ENCODE measurements at places on chromosomes 11 and 22.

DNA sequence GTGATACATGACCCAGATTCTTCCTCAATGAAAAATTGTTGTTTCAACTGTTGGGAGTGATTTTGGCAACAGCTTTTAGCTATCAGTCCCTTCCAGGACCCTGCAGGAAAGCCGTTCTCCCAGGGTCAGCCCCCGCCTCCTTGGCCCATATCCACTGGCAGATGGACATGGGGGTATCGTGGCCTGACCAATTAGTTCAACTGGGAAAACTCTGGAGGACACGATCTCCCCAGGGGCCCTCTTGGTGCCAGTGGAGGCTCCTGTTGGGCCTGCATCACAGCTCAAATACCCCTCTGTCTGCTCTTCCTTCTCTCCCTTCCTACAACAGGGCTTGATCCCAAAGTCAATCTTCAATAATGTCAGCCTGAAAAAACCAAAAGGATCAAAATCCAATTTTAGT lies 272.5 kb upstream of the B3GAT1 start:
- DNase-seq = no peak

DNA sequence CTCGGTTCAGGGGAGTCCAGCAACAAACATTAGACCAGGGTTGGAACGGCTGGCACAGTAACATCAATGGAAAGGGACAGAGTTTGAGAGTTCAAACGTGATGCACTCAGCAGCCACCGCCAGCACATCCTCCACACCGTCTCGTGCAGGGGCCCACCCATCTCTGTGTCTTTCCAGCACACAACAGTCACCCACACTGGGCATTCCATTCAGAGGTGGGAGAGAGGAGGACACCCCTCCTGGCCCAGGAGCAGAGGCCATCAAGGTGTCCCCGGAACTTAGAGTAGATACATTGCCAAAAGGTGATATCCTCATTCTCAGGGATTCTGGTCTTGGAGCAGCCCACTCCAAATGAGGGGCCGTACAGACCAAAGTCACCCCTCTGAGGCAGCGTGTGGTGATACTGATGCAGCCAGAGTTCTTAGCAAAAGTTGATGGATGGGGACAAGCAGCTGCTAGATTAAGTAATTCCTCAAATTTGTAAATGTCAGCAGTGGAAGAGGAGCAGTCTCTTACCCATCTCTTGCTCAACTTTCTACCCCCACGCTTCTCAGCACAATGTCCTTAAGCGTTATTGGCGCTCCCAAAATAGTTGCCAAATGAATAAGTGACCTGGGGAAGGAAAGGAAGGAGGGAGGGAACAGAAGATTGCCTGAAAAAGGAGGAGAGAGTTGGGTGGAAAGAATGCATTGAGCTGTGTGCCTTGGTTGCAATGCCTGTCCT lies 5.5 kb downstream of the SNAP29 start:
- no peak for DNase-seq

- no peak for DNase-seq
Observed at GRCh38 chr22:48960980-48961660, 866.6 kb downstream of the BRD1 start.

DNA sequence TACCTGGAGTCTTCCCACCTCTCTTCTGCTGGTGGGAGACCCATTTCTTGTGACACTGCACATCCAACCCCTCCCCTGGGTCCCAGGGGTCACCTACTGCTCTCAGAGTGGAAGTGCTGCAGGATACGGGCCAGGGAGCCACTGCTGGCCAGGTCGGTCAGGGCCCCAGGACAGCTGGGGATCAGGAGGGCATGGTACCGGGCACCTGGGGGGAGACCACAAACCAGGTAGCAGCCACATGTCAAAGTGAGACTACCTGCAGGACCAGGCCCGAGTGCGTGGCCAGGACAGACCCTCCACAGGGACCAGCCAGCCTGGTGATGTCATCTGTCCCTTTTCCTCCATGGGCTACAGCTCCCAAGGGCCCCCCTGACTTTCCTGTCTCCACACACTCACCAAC lies 3.9 kb downstream of the GATD1 start:
- no peak for DNase-seq

GRCh38 chr22:26525946-26526564 lies 13.8 kb upstream of the TFIP11 start:
- no peak for DNase-seq

Measured in stimulated activated CD8-positive, alpha-beta memory T cell treated with anti-CD3 and anti-CD28 coated beads, Interleukin-7, amount 100 ng/mL, for 1 hour (primary cell).